ENCODE measurements at places on chromosomes 3 and 15.

GRCh38 chr15:83688201-83688600, 34.3 kb downstream of the ADAMTSL3 start:
- no peak for DNase-seq

DNA sequence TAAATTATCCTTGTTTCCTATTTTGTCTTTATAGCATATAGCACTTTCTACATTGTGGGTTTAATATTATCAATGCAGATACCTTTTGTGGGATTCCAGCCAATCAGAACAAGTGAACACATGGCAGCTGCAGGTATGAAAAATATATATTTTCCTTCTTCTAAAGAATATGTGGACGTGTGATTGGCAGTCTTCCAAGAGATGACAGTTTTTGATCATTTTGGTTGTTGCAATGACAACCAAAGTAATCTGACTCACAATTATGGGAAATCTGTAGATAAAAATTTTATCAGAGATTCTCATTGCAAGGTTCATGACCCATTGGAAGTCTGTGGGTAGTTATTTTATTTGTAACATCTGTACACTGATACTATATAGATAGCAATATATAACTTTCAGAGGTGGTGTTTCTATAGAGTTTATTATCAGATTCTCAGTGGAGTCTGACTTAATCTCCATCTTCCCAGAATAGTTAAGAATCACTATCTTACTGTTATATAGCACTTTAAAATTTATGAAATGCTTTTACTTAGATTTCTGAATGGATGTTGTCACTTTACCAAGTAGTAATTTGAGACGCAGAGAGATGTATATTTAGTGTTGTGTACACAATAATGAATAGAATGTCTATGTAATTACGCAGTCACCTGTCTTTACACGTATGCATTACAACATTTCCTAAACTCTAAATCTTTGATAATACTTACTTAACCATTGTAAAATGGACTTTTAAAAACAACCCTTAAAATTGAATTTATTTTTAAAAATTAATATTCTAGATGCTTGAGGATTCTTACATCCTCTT, 82.5 kb downstream of the STT3B start:
- no peak for DNase-seq

- DNase-seq: no peak
These were observed 15.1 kb upstream of the PRICKLE2 start for GRCh38 chr3:64240396-64240795.

GRCh38 chr3:54712539-54712938, 215.3 kb downstream of the LRTM1 start:
- no peak for DNase-seq

GRCh38 chr15:100082761-100083402, 258.9 kb downstream of the ADAMTS17 start:
- DNase-seq: no peak

- no peak for DNase-seq
These were observed 91.8 kb upstream of the IQSEC1 start for GRCh38 chr3:13164893-13165492.

DNA sequence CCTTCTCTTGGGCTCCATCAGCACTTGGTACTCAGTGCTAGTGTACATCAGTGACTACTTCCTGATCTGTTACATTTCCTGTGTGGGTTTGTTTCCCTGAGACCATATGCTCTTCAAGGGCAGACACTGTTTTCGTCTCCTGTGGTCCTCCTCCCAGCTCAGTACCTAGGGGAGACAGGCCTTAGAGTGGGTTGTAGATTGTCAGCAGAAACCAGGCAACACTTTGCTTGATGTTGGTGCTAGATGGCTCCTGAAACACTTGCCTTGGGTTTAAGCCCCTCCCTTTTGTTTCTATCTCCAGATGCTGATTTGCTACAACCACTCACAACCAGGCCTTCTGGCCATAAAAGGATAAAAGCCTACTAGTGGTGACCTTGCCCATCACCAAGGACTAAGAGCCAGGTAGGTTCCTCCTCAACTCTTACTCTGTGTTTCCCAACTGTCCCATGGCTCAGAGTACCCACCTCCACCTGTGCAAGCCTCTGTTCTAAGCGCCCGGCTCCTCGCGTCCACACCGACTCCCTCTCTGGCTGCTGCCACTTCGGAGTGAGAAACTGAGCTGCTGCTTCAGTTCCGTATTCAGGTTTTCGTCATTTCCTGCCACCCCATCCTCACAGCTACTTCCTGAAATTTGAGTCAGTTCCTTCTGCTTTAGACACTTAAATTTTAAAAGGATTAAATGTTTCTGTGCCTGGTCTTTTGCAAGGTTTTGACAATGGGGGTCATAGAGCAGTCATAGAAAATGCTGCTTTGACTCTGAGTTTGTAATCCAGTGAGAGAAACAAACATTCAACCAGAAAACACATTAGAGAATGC, at the start of gene HCLS1:
TSS of gene HCLS1 (minus strand) at position 548 of the 816 bp plus-strand sequence. CDS start 2,556 bp downstream, outside the sequence.
- DNase-seq: peak; percentile 46

DNA sequence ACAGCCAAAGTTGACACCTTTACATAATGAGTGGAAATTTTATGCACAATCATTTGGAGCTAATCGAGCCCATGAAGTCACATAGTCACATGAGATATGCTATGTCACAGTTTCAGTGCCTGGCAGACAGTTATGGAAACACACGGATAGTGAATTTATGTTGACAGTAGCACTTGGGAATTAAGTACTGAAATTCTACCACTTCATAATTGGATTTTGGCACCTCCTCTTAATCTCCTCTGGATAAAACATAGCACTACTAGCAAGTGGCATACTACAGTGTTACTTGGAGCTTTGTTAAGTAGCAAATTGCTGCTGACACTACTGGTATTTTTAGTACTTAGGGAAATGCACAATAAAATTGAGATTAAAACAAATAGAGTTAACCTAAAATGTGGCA, 1679.4 kb downstream of the OTOL1 start:
- DNase-seq: no peak

DNA sequence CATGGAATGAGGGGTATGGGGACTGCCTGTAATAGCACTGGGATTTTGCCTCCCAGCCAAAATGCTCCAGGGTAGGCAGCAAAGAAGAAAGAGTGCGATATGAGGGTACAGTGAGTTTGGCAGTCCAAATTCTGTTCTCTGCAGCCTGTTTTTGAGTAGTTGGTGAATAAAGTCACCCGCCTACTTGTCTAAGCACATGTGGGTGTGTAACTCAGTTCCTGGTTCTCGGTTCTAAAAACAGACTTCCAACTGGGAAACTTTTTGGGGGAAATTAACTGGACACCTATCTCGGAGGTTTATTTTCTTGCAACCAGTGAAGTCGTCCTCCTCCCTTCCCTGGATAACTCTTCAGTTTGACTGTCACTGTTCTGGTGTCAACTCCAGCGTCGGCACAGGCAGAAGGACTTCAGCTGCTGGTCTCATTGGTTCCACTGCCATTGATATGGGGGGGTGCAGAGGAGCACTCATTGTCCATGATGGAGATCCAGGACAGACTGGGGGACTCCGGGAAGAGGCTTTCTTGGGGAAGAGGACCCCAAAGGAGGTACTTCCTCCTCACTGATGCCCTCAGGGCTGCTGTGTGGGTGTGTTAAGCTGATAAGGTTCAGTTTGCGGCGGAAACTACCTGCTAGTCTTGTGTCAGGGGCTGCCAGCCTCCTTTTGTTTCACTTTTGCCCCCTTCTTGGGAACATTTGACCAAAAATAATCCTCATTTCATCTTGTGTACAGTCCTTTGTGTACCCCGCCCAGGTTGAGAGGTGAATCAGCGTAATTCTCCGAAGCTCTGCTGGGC, 13.2 kb downstream of the GHRL start:
- DNase-seq: no peak

- DNase-seq: no peak
These were observed 138.3 kb upstream of the TPM1 start for GRCh38 chr15:62904041-62904910.

DNA sequence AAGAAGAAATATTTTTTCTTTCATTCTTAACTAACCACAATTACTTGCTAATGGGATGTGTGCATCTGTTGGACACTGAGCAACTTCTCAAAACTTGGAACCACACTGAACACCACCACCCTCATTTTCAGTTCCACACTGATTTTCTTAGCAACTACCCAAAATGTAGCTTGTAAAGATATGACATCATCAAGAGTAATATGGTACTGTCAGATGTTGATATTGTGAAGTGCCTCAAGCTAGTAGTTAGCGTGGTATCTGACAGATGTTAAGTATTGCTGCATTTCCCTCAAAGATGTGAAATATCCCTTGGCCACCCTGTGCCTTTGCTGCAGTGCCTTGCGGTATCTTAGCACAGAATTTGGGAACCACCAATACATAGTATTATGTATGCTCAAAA, 9.3 kb downstream of the RFTN1 start:
- no peak for DNase-seq

Measured in activated T-helper 1 cell treated with anti-CD3 and anti-CD28 coated beads, Interleukin-2, amount 50 U/mL, for 16 hours (primary cell).